ENCODE measurements at places on chromosomes 2 and 18.

DNA sequence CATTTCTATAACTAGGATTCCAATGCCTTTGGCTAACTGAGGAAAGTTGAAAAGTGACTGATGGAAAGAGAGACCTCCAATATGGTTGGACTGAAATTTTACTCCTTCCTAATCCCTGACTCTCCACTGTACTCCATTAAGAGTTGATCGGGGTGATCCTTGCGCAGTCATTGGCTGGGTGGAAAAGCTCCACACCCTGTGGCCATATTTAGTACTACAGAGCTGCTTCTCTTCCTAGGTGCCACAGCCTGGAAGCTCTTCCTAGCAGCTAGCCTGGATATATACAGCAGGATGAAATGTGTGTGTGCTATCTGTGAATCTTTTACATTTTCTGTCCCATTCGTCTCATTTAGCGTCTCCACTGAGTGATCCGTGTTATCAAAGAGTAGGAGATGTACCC, 71.2 kb downstream of the MEP1B start:
- no peak for DNase-seq

DNA sequence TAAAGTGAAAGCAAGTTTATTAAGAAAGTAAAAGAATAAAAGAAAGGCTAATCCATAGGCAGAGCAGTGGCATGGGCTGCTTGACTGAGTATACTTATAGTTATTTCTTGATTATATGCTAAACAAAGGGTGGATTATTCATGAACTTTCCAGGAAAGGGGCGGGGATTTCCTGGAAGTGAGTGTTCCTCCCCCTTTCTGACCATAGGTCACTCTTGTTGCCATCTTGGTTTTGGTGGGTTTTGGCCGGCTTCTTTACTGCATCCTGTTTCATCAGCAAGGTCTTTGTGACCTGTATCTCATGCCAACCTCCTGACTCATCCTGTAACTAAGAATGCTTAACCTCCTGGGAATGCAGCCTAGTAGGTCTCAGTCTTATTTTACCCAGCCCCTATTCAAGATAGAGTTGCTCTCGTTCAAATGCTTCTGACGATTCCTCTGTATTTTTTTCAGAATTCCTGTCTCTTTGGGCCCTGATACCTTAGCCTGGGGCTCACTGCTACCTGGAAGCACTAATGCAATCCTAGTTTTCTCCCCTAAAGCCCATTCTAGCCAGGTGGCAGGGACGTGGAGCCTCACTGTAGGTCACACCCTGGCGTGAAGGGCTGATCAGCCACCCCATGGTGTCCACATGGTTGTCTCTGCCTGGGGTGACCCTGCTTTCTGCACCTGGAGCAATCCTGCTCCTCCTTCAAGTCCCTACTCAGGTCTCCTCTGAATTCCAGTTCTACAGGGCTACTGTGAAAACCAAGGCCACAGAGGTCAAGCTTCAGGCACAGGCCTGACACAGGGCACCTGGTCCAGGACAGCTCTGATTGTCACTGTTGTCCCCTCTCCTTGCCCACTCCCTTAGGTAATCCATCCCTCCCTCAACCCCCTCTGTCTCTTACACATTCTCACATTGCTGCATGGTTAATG, 6.0 kb upstream of the SLC35F6 start:
- DNase-seq, result no peak

- peak; percentile 44 for DNase-seq
Observed at GRCh38 chr2:218981390-218981880, 3.5 kb downstream of the FEV start.

GRCh38 chr18:48851599-48851960, 99.2 kb downstream of the SMAD7 start:
- no peak for DNase-seq

GRCh38 chr2:8797682-8798081, 39.7 kb downstream of the KIDINS220 start:
- no peak for DNase-seq

- no peak for DNase-seq
Observed at GRCh38 chr2:180325416-180326120, 318.5 kb upstream of the CWC22 start.

- DNase-seq, result no peak
Observed at GRCh38 chr2:83067947-83068346, 1391.1 kb downstream of the SUCLG1 start.

DNA sequence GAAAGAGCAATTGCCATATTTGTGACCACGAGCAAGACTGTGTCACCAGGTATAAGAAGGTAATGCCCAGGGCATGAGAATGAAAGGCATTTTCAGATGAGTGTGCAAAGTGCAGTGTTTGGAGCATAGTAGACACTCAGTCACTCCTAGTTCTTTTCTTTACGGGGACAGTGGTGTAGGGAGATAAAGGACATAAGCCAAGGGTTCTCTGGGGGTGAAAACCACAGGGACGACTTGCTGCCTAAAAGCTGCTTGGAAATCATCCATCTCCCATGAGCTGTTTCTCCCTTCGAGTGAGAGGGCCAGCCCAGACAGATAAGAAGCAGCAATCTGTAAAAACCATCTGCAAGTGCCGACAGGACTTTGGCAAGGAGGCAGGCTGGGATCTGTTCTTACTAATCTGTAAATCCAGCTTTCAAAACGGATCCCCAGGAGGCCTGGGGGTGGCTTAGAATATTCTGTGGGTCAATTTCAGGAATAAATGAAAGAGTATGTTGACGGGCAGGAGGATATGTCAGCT, 221.6 kb downstream of the LPIN1 start:
- DNase-seq, result no peak

GRCh38 chr2:197453123-197453913, at the start of gene COQ10B:
COQ10B (plus strand) TSS chr2:197453552; CDS start chr2:197453561, 9 bp downstream.
- peak; percentile 98 for DNase-seq

GRCh38 chr2:225017713-225018112, 24.6 kb downstream of the DOCK10 start:
- DNase-seq, result no peak

GRCh38 chr2:230899287-230899686, 25.8 kb downstream of the GPR55 start:
- DNase-seq, result no peak

DNA sequence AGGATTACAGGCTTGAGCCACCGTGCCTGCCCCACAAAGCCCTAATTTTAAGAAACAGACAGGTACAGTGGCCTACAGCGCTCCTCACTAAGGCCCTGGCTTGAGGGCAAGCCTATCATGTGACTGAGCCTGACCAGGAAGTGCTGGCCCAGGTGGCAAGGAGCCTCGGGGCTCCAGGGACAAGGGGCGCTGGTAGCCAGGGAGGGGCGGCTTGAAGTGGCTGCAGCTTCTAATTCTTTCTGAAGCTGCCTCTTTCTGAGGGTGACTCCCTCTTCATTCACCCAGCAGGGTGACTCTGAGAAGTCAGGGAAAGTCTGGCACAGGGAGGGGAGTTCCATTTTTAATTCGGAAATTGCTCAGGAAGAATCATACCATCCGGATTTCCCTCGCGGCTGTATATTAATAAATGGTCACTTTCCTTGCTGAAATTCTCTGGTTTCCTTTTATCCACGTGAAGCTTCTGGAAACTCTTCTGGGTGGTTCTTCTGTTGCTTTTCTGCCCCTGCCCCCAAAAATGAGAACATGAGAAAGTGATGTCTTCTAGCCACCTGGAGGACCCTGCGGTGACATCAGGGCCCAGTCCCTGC, 115.7 kb downstream of the FAM210A start:
- no peak for DNase-seq

DNA sequence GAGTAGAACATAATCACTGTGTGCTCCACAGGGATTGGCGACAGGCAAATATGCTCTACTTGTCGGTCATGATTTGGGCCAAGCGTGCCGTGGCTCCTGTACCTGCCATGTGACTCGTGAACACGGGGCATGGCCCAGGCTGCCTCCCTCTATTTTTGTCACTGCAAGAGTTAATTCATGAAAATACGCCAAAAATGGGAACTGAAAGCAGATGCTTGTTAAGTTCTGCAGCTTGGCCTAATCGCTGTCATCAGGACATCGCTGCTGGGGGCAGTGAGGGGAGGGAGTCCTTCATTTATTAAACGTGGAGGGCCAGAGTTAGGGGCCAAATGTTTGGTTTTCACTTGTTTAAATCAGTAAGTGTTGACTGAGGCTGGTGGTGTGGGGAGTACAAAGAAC, 177.8 kb downstream of the BCL2 start:
- DNase-seq, result no peak

GRCh38 chr2:11753886-11754699, 7.7 kb downstream of the LPIN1 start:
- no peak for DNase-seq

DNA sequence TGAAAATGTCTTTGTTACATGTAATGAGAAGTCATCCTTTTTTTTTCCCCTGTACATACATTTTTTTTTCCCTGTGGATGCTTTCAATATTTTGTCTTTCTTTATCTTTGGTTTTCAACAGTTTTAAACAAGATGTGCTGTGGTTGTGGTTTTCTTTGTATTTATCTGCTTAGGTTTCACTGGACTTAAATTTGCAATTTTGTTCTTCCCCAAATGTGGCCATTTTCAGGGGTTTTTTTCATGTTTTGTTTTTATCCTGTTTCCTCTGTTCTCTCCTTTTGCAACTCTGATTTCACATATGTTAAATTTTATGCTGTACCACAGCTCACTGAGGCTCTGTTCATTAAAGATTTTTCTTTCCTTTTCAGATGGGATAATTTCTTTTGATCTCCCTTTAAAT, 41.7 kb downstream of the GALNT1 start:
- DNase-seq, result no peak

DNA sequence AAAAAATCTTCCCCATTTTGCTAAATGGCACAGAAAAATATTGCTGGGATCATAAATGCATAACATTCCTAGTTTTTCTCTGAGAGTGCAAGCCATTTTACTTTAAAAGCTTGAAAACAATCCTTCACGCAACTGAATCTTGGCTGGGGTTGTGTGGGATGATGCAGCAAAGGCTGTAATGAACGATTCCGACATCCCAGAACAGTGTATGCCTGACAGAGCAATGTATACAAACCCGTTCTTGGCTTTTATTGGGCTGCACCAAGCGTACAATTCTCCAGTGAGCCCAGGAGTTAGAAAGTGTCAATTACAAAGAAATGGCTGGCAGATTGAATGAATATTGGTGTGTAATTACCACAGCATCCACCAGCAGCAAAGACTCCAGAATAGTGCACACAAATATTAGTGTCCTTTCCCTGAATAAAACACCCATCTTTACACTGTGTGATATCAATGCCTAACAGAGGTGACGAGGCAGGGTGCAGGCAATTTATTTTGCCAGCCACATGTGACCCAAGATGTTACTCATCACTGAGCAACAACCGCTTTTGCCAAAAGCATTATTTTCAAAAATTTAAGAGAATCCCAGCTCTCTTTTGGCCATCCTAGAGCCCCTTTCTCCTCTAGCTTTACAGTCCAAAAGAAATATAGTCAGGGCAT, 578.6 kb upstream of the CHAC2 start:
- no peak for DNase-seq

- DNase-seq, result peak; percentile 97
Observed at GRCh38 chr2:160044728-160045127, 17.7 kb downstream of the PLA2R1 start.

DNA sequence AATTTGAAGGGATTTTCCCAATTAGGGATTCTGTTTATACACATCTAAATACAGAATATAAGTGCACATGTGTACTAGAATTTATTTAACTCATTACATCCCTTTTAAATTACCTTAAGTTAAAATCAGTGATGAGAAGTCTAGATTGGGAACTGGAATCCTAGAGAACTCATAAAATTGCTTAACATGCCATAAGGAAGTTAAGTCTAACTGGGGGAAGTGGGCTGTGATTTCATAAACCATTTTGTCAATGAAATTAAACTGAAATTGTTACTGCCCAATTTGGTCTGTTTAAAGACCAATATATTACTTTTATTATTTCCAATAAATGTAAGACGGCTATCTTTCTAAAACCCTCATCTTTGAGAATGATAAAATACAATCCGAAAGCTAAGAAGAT, 72.3 kb upstream of the CD226 start:
- DNase-seq, result no peak

GRCh38 chr2:54879032-54879431, 155.6 kb downstream of the EML6 start:
- no peak for DNase-seq

GRCh38 chr2:134411279-134411827, 157.5 kb downstream of the MGAT5 start:
- DNase-seq, result no peak

DNA sequence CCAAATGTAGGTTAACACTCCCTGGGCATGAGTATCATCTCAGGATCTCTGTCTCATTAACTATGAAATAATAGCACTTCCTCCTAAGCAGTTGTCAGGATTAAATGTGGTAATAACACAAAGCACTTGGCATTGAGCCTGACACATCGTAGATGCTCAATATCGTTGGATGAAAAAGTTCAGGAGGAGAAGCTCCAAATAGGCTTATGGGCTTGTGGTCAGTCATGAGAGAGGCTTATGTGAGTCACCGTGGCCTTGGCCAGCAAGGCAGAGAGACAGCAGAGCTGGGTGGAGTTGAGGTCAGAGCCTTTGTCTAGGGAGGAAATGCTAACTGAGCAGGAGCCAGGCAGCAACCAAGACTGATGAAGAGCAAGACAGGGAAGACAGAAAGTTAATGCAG, 68.3 kb upstream of the PPM1B start:
- no peak for DNase-seq

DNA sequence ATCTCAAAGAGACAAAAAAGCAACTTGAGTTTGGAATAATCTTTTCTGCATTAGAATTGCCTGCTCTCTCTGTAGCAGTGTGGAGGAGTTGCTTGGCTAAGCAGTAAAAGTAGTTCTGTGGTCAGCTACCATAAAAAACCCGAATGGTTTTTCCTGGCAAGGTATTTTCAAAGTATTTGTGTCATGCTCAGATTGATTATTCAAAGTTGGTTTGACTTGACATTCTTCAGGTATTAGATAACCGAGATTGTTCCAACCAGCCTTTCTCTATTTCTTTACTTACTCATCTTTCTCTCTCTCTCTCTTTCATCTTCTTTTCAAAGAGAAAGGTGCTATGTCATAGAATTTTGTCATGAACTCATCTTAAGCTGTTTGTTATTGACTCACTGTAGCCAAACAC, 404.9 kb downstream of the CPS1 start:
- DNase-seq, result no peak

DNA sequence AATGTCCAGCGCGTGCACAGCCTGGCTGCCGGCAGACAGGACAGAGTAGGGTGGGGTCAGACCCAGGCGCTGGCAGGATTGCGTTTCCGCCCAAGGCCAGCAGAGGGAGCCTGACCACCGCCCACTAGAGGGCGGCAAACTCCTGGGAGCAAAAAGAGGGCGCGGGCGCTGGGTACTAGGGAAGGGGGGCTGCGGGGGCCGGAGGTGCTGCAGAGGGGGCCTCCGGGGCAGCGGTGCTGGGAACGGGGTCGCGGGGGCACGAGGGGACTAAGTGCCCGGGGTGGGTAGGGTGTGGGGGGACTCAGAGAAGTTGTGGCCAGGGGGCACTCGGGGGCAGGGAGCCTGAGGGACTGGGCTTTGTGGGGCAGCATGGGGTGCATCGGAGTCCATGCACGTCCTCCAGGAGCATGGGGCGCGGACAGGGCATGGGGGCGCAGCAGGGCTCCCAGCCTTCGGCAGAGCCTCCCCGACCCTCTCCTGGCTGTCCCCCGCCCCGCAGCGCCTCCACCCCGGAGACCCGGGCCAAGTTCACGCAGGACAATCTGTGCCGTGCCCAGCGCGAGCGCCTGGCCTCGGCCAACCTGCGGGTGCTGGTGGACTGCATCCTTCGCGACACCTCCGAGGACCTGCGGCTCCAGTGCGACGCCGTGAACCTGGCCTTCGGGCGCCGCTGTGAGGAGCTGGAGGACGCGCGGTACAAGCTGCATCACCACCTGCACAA, 3.2 kb downstream of the TEKT4 start:
- DNase-seq, result peak; percentile 91

GRCh38 chr18:10101729-10102128, 187.9 kb downstream of the VAPA start:
- peak; percentile 26 for DNase-seq

All from NCI-H526 (cell line).